Adipose tissue (tissue), 3 donors: ENCODE measurements at places on chromosomes 6 and 20. TPM values are rescaled to one million over a fixed set of nuclear protein-coding genes. Genes with fewer than 3 reads are reported as not detected.

ZNF311 gene
- 0.29 TPM for polyA plus RNA-seq

PAX1 gene
- polyA plus RNA-seq = not detected

DDX43 gene
- 1.1 TPM for polyA plus RNA-seq

LMBRD1 gene
- polyA plus RNA-seq = 26.8 TPM

AIF1 gene
- 180 TPM for polyA plus RNA-seq

DUSP15 gene
- 1.5 TPM for polyA plus RNA-seq

TXLNB gene
- 0.08 TPM for polyA plus RNA-seq

SLC22A16 gene
- polyA plus RNA-seq = 0.21 TPM

GABRR1 gene
- polyA plus RNA-seq = not detected

CLPSL2 gene
- not detected for polyA plus RNA-seq

PMEPA1 gene
- 22.1 TPM for polyA plus RNA-seq

COL12A1 gene
- 21.0 TPM for polyA plus RNA-seq

MLN gene
- not detected for polyA plus RNA-seq

IL17F gene
- polyA plus RNA-seq = not detected

SLC29A1 gene
- polyA plus RNA-seq = 57.6 TPM

OR12D3 gene
- not detected for polyA plus RNA-seq

MAN1A1 gene
- polyA plus RNA-seq = 19.1 TPM

BNIP5 gene
- not detected for polyA plus RNA-seq

SRMS gene
- 0.06 TPM for polyA plus RNA-seq

STMND1 gene
- not detected for polyA plus RNA-seq

SOBP gene
- 1.8 TPM for polyA plus RNA-seq

LINC00237 gene
- polyA plus RNA-seq = not detected

C2 gene
- 18.2 TPM for polyA plus RNA-seq

CLDN20 gene
- polyA plus RNA-seq = not detected

PKHD1 gene
- 3.3 TPM for polyA plus RNA-seq

C20orf202 gene
- 0.07 TPM for polyA plus RNA-seq

PPP1R16B gene
- 9.0 TPM for polyA plus RNA-seq

TRIM10 gene
- polyA plus RNA-seq = not detected

GPSM3 gene
- polyA plus RNA-seq = 3.9 TPM

ERVFRD-1 gene
- 0.01 TPM for polyA plus RNA-seq

EPPIN gene
- polyA plus RNA-seq = not detected

PCED1A gene
- polyA plus RNA-seq = 36.3 TPM

MAP3K5 gene
- 22.4 TPM for polyA plus RNA-seq

THBD gene
- polyA plus RNA-seq = 106 TPM

CGA gene
- 0.08 TPM for polyA plus RNA-seq

TRIM31 gene
- not detected for polyA plus RNA-seq

TMEM200A gene
- polyA plus RNA-seq = 1.8 TPM

ISM1 gene
- polyA plus RNA-seq = 3.6 TPM

TBP gene
- polyA plus RNA-seq = 5.2 TPM

VWA7 gene
- 2.1 TPM for polyA plus RNA-seq

TP53INP2 gene
- polyA plus RNA-seq = 4.0 TPM

CTCFL gene
- polyA plus RNA-seq = 0.04 TPM

SALL4 gene
- polyA plus RNA-seq = 0.03 TPM

RNF182 gene
- 0.11 TPM for polyA plus RNA-seq

EYA4 gene
- 0.06 TPM for polyA plus RNA-seq

NKAIN2 gene
- 0.67 TPM for polyA plus RNA-seq

IMPG1 gene
- not detected for polyA plus RNA-seq

SLC17A4 gene
- 0.03 TPM for polyA plus RNA-seq

SLC35F1 gene
- polyA plus RNA-seq = 0.49 TPM

GPX5 gene
- polyA plus RNA-seq = not detected

PNLDC1 gene
- polyA plus RNA-seq = 0.07 TPM

CRIP3 gene
- 1.4 TPM for polyA plus RNA-seq

HAO1 gene
- polyA plus RNA-seq = not detected

DNMT3B gene
- polyA plus RNA-seq = 1.8 TPM

CDSN gene
- polyA plus RNA-seq = not detected

TDRD6 gene
- 0.34 TPM for polyA plus RNA-seq

PHACTR3 gene
- 0.10 TPM for polyA plus RNA-seq
